ENCODE measurements at places on chromosomes 11 and 22.

DNA sequence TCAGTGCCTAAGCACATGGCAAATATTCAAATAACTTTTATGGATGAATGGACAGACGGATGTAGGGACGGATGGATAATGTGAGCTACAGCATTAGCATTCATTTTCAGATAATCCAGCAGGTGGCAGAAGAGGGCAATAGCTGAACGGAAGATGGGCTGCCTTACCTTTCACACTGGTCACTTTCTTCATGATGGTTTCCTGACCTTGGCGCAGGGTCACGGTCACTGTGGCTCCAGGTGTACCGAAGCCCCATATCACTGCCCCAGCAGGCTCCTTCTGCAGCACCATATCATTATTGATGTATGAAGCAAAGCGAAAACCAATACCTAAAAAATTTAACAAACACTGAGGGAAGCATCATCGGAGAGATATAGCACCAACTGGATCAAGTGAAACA lies 4.3 kb downstream of the SIAE start:
- DNase-seq: peak; percentile 40

GRCh38 chr11:117089685-117090084 lies 8.5 kb downstream of the SIK3 start:
- no peak for DNase-seq

GRCh38 chr22:25451480-25452114 lies 112.9 kb upstream of the GRK3 start:
- no peak for DNase-seq

DNA sequence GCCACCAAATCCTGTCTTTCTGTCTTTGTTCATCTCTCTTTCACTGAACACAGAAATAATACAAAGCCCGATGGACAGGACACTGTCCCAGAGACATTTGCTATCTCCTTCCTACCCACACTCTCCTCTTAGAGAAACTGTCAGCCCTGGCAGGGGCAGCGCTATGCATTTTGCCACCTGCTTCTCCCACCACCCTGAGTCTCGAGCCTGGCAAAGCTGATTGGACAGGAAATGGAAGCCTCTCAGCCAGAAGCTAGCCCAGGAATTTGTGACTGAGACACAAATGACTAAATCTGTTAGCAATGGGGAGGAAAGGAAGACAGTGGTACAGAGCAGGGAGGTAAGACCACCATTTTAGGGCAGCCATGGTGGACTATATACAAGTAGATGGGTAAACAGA lies 14.9 kb upstream of the GALNT18 start:
- DNase-seq: no peak

- DNase-seq: no peak
These were observed 5.9 kb upstream of the ADORA2A start for GRCh38 chr22:24421428-24421931.

DNA sequence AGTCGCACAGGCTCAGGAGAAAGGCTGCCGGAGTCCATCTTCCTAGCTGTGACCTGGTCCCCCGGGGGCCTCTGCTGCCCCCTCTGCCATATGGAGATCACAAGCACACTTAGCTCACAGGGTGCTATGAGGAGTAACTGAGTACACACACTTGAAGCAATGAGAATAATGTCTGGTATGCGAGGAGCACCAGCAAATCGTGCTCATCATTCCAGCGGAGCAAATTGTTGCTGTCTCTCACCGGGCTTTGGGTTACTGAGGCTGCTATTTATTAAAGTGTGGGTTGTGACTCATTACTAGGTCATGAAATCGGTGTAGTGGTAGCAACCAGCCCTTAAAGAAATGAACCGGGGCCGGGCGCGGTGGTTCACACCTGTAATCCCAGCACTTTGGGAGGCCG lies 48.1 kb upstream of the EIF3D start:
- no peak for DNase-seq

DNA sequence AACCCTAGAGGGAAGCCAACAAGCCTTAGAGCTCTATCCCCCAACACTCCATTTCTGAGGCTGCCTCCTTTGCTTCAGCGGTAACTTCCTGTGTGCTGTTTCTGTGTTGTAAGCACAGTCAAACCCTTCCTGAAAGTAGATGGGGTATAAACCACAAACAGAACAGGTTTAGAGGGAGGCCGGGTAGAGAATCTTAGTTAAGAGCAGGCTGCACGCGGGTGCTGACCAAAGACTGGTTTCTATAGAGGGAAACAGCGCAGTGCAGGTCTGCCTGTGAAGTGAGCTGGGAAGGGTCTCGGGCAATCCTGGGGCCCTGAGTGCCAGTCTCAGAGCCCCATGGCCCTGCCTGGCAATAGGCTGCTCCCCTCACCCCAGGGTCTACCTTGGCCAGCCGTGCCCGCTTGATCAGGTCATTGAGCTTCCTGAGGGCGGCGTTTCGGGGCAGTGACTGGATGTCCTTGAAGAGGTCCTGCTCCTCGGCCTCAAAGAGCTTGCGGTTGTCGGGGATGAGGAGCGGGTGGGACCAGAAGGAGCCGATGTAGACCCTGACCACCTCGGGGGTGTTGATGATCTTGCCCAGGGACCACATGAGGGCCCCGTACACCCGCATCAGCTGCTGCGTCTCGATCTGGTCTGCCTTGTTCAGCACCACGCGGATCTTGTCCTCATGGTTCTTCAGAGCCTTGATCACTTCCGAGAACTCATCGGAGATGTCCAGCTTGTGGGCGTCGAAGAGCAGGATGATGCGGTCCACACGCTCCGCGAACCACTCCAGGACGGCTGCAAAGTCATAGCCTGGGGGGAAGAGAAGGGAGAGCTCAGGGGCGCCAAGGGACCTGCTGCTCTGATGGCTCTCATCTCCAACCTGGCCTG lies 15.3 kb upstream of the CDC42BPG start:
- no peak for DNase-seq

DNA sequence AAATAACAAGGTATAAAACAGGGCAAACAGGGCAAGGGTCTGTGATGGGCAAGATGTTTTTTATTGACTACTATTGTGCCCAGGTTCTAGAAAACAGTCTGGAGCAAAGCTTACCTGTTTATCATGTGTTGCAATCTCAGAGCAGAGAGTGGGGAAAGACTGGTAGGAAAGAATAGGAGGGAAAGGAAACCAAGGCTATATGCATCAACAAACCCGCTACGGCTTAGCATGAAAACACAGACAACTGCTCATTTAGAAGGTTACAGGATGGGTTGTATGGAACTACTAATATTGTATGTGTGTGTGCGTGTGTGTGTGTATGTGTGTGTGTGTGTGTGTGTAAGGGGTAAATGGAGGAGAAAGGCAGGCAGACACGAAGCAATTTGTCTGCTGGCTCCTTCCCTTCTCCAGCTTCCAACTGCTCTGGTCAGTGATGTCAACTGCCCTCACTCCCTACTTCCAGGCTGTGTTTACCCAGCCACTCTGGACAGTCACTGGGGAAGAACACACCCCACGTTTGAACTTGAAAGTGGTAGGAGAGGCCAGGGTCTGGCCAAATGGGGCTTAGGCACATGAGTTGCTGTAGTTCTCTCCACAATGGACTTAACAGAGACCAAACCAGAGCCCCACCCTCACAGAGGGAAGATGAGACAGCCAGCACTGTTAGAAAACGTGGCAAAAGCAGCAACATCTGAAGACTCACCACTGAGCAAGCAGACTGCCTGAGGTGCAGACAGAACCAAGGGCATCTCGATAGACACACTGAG lies 47.0 kb downstream of the GAB2 start:
- DNase-seq: no peak

- no peak for DNase-seq
These were observed 7.4 kb downstream of the B4GALNT4 start for GRCh38 chr11:376531-377173.

- DNase-seq: no peak
These were observed 2.3 kb downstream of the CABP7 start for GRCh38 chr22:29722151-29722550.

DNA sequence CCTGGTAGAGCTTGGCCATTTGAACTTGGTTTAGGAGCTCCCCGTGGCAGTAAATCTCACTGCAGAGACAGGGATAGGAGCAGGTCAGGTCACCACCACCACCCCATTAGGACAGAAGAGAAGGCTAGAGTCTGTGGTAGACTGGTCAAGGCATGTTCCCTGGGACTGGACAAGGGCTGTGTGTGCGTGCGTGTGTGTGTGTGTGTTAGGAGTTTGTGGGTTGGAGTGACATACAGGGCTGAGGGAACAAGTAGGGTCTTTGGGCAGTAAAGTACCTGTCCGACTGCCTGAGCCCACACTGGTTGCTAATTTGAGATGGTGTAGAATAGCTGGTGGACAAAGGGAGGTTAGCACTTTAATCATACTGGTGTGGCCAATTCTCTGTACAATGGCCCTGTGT lies 16.1 kb downstream of the TREH start:
- no peak for DNase-seq

GRCh38 chr22:48083502-48083901 lies 1321.1 kb downstream of the TBC1D22A start:
- DNase-seq: no peak

- peak; percentile 46 for DNase-seq
These were observed 11.1 kb downstream of the POLR3H start for GRCh38 chr22:41532908-41533825.

DNA sequence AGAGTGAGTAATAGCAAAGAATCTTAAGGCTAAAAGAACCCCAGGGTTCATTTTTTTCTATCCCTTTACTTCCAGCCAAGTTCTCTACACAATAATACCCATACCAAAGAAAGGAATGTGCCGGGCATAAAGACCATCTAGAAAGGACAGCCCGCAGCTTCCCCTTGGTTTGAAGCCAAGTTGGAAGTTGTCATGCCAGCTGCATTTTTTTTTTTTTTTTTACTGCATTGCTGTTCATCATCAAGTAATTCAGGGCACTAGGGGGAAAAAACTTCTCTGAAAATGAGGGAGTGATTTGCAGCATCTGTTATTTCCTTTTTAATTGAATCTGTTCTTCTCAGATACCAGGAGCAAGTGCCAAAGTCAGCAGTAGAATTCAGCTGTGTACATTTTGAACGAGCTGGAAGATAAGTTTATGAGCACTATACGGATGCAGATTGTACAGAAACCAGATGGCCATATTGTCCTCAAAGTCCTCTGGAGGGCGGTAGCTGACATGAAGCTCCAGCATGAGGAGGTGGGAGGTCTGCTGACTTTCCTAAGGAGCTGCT lies 56.4 kb downstream of the UBASH3B start:
- DNase-seq: no peak

DNA sequence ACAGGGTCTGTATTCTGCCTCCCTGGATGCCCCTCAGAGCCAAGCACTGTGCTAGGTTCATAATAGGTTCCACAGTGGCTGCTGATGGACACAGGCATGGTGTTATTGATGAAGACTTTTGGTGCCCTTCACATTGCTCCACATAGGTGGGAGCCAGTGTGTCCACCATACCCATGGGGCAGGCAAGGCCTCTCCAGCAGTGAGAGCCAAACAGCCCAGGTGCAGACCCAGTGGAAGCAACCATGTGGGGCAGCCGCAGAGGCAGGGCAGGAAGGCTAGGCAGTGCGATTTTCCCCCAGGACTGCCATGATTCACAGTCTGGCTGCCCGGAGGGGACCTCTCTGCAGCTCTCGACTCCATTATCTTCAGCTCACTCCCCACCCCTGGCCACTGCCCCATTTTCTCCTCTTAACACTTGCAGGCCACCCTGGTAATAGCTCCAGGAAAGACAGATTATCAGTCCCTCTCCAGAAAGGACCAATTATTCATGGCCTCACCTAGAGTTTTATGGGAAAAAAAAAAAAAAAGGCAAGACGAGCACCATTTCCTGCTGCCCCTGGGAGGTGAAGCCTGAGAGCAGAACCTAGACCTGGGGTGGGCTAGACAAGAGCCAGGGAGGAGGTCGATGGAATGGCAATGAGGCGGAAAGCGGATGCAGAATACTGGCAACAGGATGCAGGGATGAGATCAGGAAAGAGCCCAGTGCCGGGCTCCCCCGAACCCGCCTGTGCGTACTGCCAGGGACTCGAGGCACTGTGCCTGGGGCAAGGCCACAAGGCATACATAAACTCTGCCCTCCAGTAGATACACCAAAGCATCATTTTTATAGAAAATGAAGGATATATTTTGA lies 343.0 kb upstream of the NCAM1 start:
- DNase-seq: no peak

DNA sequence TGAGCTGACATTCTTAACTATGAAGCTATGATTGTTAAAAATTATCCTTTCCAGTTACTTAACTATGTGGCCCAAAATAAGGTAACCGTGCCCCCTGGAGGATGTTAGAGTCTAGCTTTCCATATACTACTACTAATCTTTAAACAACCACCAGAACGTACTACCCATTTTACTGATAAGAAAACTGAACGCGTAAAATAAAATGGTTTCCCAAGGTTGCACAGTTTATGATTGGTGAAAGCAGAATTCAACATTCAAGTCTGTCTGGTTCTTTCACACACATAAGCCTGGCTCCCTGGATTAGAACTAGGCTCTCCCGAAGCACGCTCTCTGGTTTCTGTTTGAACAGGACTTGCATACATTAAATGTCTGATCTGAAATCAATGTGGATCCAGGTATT lies 437.8 kb upstream of the CCDC90B start:
- peak; percentile 5 for DNase-seq

- DNase-seq: no peak
These were observed 3.1 kb downstream of the DMC1 start for GRCh38 chr22:38566726-38567504.

DNA sequence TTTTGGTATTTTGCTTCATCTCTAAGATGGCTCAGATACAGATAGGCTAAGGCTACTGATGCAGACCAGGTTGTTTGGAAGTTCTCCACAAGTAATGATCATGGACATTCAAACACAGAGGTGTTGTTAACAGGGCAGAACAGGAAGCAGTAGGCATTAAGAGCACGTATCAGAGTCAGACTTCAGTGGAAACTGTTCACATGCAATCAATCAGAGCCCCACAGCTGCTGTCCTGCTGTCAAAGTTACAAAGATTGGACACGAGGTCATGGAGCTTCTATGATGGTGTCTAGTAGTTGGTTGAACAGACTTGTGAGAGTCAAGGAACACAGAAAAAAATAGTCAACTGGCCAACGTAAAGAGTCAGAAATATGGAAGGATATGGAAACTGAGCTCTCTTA lies 19.8 kb downstream of the OR10D3 start:
- DNase-seq: no peak

DNA sequence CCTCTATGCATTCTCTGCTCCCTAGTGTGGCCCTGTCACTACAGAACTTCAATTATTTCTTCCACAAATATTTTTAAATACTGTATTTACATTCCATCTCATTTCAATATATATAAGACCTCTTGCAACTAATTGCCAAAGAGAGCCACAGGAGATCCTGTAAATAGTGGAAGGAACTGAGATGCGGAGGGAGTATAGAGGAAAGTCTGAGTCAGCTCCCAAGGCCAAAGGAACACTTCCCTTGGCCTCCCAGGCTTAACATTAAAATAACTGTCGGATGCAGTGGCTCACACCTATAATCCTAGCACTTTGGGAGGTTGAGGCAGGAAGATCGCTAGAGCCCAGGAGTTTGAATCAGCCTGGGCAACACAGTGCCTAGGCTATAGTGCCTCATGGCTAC lies 31.2 kb downstream of the RBFOX2 start:
- no peak for DNase-seq
